ENCODE measurements at places on chromosomes 7 and 10. TPM values are rescaled to one million over a fixed set of nuclear protein-coding genes. Genes with fewer than 3 reads are reported as not detected.

DNA sequence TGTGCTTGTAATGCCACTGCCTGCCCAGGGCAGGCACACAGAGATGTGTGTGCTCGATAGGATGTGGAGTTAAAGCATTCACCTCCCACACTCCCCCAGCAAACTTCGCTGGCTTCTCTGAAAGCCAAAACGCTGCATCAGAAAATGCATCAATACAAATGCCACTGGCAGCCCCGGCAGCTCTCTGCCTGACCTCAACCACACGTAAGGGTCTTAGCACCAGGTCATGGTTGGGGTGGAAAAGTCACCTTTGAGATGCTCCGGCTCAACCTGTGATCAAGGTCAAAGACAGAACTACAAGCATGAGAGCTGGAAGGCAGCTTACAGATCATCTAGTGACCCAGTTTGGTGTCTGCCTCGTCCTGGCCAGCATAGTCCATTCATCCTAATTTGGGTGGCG is 114.4 kb upstream of the NANOS1 start:
- no peak for DNase-seq

DNA sequence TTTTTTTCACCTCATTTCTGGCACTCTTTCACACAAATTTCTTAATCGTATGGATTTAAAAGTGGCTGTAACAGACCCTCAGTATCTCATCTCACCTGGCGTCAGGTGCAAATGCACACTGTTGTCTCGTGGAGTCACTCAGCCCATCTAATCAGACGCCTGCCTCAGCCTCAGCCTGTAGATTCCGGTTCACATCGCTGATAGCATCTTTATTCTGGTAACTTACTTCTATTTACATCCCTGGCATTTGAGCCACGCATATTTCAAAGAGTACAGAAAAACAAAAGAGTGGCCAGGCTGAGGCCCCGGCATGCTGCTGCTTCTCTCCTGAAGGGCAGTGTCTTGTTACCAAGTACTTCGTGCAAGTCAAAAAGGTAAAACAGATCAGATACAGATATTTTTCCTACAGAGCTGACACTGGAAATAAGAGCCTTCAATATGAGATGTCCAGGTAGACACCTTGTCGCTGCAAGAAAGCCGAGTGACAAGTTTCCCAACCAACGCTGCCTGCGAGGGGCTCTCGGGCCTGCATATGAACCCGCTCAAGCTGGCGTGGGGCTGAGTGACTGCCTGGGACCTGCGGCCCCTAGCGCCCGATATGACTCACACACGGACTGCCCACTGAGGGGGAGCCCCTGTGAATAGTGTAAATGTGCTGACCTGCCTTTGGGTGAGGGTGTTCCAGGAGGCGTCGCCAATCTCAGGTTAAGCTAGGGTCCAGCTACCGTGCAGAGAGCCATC is 4.3 kb downstream of the VIPR2 start:
- no peak for DNase-seq

DNA sequence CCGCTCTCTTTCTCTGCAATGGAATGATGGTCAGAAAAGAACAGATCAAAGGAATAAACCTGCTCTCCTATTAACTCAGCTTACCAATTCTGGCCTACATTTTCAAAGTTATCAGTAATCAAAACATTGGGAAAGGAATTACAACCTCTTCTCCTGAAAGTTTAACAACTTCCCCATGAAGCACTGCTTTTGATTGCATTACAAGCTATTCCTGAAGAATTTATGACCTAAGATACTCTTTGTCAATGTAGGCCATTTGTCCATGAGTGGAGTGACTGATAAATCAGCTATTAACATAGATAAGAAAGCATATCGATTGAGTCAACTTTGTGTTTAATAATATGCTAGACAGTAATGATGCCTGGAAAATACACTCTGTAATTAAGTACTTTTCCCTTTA is 271.7 kb upstream of the C7orf33 start:
- DNase-seq = no peak

GRCh38 chr7:11726794-11727155 is 105.2 kb downstream of the THSD7A start:
- peak; percentile 50 for DNase-seq

GRCh38 chr10:115727129-115727528 is 545.9 kb downstream of the GFRA1 start:
- no peak for DNase-seq

DNA sequence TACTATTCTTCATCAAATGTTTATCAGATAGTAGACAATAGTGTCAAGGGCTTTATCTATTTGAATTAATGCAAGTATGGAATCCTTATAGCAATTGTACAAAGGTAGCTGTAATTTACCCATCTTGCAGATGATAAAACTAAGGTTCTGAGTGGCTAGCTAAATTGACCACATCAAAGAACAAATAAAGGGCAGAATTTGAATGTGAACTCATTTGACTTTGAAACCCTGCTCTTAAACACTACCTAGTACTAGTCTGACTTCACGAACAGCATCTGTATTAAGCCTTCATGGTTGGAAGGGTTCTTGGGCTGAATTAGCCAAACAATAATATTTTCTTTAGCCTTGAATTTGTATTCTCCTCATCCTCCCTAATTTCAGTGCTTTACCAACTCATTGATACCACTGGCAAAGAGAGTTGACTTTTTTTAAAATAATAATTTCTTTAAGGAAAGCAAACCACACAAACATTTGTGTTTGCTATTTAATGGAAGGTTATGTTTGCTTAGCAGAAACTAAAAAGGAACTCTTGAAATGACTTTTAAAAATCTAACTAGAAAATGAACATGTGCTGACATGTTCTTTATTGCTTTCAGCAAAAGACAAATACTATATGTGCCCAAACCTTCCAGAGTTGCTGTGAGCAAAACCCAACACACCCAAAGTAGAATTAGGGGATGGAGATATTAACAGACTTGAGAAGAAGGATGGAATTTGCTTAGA is 322.6 kb downstream of the RNLS start:
- no peak for DNase-seq

Gene LRRD1
- total RNA-seq = not detected

Gene ACTA2
- total RNA-seq = 74.5 TPM

DNA sequence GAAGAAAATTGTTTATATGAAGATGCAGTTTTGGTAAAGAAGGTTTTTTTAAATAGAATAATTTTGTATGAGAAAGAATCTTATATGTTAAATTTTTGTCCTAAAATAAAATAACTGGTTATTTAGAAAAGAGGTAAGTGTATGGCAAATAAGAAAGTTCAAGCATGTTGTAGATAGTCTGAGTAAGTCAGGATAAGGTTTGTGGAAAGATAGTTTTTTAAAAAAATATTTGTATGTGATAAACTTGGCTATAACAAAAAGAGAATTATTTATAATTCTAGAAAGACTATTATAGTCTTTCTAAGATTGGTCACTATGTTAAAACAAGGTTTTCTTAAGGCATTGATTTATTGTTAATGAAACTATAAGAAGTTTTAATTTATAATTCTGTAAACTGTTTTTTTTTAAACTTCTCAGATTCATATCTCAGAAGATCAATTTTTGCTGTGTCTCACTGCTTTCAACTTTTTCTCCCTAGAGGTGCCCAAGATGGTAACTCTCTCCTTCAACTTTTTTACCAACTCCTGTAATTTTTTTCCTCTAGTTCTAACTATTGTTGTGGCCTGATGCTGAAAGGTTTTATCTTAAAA is 698.6 kb downstream of the CCSER2 start:
- no peak for DNase-seq

DNA sequence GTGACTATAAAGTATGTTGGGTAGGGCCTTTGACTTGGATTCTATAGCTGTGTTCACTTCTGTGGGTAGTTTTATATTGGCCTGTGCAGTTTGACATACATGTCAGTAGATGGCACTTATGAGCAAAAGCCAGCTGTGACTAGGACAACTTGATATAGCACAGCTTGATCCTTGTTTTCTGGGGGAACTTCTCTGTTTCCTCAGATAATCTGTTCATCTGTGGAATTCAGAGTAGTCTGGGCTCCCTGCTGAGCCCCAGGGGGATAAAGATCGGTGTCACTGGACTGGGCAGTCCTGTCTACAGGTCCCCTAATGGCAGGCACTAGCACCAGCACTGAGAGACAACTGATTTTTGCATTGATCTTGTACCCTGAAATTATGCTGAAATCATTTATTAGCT is 25.4 kb downstream of the CYP2C9 start:
- DNase-seq = no peak

GRCh38 chr7:20797462-20798080 is 10.9 kb upstream of the SP8 start:
- no peak for DNase-seq

- no peak for DNase-seq
Observed at GRCh38 chr7:13946181-13946580, 43.3 kb downstream of the ETV1 start.

Gene NKX1-2
- total RNA-seq = not detected

DNA sequence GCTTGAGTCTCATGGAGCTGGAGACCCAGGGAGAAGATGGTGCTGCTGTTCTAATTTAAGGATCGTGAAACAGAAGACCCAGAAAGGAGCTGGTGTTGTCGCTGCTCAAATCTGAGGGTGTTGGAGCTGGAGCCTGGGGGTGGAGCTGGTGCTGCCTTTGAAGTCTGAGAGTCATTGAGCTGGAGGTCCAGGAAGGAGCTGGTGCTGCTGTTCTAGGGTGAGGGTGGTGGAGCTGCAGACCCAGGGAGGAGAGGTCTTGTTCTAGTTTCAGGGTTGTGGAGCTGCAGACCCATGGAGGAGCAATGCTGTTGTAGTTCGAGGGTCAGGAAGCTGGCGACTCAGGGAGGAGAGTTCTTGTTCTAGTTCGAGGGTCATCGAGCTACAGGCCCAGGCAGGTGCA is 84.1 kb upstream of the ZNF479 start:
- DNase-seq = no peak

DNA sequence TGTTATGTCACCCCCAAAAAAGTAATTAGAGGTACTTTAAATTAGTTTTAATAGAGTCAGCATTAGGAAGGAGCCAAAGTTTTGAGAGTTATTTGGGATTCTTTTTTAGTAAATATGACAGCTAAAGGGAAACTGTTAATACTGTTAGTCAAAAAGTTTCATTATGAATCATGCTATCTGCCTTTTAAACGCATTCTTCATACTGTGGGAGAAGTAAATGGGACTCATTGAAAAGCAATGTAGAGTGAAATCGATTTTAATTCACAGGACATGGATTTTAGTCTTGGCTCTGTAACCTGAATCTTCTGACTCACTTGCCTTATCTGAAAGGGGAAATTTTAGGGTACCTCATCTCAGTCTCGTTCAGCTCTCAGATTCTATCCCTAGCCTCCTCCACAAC is 105.1 kb downstream of the AASS start:
- no peak for DNase-seq

GRCh38 chr7:103919272-103919868 is 70.1 kb downstream of the RELN start:
- DNase-seq = no peak

DNA sequence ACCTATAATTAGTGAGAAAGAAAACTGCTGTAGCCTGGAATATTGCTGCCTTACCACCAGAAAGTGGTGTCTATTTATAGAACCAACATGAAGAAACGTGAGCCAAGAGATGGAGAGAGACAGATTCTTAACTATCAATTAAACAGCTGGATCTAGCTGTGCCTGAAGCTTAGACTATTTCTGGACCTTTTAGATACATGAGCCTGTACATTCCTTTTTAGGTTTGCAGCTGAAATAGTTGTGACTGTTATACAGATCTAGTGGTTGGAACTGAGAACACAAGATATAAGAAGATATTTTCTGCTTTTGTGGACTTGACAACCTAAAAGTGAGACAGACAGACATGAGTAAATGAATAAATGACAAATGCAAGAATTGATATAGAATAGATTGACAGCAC is 73.4 kb downstream of the CDK14 start:
- DNase-seq = no peak

GRCh38 chr7:102888561-102889233 is 24.1 kb upstream of the LRRC17 start:
- DNase-seq = no peak

Gene ATG9B
- total RNA-seq = not detected

GRCh38 chr7:141944811-141945210 is 2.0 kb downstream of the CLEC5A start:
- DNase-seq = no peak

Gene CUBN
- 0.22 TPM for total RNA-seq

DNA sequence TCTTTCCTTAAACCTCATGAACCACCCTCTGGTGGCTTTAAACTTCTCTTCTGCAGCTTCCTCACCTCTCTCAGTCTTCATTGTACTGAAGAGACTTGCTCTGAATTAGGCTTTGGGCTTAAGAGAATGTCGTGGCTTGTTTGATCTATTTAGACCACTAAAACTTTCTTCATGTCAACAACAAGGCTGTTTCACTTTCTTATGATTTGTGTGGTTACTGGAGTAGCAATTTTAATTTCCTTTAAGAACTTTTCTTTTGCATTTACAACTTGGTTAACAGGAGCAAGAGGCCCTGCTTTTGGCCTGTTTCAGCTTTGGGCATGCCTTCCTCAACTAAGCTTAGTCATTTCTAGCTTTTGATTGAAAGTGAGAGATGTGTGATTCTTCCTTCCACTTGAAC is 38.1 kb upstream of the CDHR3 start:
- DNase-seq = no peak

DNA sequence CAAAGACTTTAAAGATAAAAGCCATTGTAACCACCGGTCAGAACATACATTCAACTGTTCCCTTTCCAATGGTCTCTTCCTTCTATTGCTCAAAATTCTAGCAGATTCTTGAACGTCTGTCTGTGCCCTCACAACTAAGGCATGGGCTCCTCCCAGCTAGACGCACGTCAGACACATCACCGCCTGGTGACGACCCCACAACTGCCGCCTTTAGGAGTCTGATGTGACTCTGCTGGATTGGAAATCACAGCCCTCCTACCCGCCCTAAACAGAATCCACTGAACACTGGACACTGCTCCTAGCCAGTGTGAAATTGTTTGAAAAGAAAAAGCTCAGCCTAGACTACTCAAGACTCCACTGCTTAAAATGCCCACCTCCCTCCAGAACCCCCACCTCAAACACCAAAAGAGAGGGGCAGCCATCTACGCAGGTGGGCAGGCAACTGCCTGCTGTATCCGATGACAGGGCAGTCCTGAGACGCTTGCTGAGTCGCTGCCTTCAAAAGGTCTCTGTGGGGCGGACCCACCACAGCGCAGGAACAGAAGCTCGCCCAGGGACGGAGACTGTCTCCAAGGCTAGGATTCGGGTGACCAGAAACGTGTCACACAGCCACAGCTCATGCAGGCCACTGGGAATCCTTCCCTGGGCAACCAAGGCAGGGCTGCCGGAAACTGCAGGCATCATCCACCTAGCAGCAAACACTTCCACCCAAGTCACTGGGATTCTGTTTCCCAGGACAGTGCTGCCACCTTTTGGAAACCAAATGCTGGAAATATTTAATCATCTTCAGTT is 34.7 kb downstream of the GSDME start:
- DNase-seq = no peak

Gene UPK3B
- total RNA-seq = 0.22 TPM

GRCh38 chr7:127382301-127383085 is 10.0 kb downstream of the ZNF800 start:
- DNase-seq = no peak

GRCh38 chr7:33986951-33987947 is 81.9 kb downstream of the BMPER start:
- no peak for DNase-seq

GRCh38 chr7:95688931-95689495 is 83.3 kb upstream of the DYNC1I1 start:
- DNase-seq = no peak

Gene UCN3
- not detected for total RNA-seq
